ENCODE measurements at places on chromosomes 2 and 18.

DNA sequence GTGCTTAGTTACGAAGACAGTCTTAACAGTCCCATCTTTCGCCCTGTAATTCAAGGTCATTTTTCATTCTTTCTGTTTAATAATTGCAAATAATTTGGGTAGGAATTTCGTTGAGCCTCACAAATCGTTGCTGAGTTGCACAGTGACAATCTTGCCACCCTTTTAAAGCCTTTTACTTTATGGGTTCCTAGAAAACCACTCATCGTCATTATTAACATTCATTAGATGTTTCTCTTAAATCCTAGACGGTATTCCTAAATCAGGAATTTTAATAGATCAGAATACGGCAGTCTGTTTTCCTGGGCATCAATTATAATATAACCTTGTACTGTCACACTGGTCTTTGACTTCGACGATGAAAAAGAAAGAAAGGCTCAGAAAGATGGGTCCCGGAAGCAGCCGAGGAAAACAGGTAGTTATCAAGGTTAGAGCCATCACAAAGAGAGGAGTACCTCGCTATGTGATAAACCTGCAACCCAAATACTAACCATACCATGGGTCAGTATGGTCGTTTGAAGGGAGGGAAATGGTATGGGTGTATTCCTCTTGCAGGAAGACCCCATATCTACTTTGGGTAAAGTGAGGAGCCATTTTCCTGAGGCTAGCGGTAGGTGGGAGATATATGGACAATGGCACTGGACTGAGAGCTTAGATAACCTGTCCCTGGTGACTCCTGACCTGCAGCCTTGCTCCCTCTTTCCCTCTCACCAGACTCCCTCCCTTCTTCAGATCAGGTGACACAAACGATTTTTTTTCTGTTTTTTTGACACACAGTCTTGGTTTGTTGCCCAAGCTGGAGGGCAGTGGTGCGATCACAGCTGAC, 981 bp upstream of the SF3B1 start:
- no peak for DNase-seq

GRCh38 chr2:173386738-173387065, 32.0 kb downstream of the CDCA7 start:
- no peak for DNase-seq

DNA sequence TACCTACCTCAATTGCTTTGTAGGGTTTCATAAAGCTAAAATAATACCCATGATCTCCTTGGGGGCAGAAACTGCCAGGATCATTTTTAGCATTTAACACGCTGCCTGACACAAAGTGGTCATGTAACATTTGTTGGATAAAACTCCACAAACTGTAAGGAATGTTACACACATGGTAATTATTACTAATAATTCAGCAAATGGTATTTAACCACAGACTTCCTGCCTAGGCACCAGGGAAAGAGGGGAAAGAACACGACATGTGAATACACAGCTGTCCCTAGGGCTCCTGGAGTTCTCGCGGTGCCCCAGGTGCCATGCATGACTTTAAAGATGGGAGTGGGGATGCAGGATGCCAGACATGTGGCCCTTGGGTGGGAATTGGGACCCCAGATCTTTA, 43.5 kb downstream of the ASAP2 start:
- DNase-seq: no peak

DNA sequence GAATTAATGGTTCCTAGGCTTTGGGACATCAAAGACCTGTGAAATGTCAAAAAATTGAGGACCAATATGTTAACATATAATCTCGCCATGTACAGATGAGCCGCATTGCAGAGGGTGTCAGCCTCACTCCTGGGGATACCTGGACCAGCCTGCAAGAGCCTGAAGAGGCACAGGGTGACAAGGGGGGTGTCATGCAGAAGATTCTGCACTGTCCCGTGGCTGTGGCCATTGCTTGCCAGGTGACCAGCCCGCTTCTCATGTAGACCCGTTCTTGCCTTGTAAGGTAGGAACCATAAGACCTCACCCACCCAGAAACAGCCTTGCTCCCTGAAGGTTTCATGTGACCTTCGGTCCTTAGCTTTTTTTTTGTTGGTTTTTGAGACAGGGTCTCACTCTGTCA, 37.5 kb downstream of the TMEM37 start:
- DNase-seq: no peak

DNA sequence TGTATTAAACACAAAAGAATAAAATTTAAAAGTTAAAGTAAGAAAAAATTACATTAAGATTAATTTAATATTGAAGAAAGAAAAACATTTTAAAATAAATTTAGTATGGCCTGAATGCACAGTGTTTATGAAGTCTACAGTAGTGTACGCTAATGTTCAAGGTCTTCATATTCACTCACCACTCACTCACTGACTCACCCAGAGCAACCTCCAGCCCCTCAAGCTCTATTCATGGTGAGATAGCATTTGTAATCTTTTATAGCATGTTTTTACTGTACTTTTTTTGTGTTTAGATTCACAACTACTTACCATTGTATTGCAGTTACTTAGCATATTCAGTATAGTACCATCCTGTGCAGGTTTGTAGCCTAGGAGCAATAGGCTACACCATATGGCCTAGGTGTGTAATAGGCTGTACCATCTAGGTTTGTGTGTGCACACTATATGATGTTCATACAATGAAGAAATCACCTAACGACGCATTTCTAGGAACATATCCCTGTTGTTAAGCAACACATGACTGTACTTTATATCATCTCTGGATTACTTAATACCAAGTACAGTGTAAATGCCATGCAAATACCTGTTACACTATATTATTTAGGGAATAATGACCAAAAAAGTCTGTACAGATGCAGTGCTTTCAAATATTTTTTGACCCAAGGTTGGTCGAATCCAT, 144.0 kb upstream of the IL1R2 start:
- no peak for DNase-seq

DNA sequence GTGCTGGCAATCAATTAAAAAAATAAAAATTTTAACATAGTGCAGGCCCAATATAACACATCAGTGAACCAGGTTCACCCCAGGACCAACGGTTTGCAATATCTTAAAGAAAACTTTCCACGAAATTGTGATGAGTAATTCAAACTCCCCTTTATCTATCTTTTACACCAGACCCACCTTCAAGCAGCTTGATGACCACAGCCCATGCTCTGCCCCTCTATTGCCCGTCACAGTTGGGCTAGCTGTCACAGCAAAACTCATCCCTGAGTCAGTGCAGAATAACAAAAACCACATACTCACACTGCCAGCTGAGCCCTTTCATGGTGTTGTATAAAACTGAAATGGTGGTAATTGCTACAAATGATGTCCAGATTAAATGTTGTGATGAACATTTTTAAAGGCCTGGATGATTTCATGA, 112.5 kb upstream of the CREB1 start:
- no peak for DNase-seq

- DNase-seq: no peak
These were observed 86.0 kb upstream of the MAPK4 start for GRCh38 chr18:50473881-50474280.

DNA sequence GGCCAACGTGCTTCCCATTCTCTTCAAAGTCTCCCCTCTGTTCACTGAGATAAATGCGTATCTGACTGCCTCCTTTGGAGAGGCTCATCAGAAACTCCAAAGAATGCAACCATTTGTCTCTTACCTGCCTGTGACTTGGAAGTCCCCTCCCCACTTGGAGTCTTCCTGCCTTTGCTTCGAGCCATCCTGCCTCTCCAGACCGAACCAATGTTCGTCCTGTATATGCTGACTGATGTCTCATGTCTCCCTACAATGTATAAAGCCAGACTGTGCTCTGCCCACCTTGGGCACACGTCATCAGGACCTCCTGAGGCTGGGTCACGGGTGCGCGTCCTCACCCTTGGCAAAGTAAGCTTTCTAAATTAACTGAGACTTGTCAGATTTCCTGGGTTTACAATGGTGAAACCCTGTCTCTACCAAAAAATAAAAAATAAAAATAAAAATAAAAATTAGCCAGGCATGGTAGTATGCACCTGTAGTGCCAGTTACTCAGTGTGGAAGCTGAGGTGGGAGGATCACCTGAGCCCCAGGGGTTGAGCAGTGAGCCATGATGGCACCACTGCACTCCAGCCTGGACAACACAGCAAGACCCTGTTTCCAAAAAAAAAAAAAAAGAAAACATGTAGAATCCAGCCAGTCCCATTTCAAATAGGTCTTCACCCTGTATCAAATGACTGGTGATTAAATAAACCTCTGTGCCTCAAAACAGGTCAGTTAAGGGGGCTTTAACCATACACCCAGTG, 29.0 kb downstream of the HDLBP start:
- no peak for DNase-seq

GRCh38 chr18:75823471-75823870, 396.0 kb upstream of the SMIM21 start:
- no peak for DNase-seq

DNA sequence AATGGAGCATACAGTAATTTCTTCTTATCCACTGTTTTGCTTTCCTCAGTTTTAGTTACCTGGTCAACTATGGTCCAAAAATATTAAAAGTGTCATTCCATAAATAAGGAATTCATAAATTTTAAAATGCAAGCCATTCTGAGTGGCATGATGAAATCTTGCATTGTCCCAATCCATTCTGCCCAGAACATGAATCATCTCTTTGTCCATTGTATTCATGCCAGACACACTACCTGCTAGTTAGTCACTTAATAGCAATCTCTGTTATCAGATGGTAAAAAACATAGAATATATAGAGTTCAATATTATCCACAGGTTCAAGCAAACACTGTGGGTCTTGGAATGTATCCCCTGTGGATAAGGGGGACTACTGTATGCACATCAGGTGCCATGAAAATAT, 872.2 kb upstream of the NXPH2 start:
- DNase-seq: no peak

DNA sequence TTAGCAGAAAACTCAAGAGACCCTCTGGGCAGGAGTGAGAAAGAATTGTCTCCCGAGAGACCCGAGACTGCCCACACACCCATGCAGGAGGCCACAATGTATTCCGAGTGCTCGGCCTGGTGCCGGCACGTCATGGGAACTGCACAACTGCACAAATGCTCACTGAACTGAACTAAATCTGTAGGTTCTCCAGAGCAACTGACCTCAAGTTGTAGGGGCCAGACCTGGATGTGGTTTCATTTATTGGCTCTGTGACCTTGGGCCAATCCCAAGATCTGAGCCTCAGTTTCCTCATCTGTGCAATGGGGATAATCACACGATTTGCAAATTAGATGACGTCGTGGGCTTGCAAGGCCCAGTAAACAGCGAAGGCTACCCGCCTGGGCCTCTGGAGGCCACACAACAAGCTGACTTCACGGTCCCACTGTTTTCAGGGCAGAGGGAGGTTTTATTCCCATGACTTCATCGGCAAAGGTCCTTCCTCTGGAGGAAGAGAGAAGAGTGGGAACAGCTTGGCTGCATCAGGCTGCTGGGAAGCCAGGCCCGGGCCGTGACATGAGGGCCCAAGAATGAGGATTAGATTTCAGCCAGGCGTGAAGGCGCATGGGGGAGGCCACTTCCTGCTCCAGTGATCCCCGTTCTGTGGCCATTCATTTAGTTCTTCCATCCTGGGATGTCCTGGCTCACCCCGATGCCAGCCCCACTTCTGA, 3.6 kb upstream of the ERFE start:
- DNase-seq: no peak

DNA sequence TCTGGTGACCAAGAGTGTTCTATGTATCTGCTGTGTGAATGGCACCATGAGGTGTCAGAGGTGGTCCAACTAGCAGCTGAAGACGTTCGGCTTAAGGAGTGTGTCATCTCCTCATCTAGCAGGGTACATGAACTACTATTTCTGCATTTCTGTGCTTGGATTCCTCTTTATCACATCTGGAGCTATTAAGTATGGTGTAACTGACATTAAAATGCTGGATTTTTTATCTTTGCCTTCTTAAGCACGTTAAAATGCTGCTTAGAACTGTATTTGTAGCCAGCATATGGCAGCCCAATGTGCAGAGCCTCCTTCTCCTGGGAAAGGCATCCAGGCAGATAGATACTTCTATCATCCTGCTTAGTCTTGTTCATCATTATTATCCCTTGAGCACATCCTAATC, 409.3 kb upstream of the MMADHC start:
- no peak for DNase-seq

DNA sequence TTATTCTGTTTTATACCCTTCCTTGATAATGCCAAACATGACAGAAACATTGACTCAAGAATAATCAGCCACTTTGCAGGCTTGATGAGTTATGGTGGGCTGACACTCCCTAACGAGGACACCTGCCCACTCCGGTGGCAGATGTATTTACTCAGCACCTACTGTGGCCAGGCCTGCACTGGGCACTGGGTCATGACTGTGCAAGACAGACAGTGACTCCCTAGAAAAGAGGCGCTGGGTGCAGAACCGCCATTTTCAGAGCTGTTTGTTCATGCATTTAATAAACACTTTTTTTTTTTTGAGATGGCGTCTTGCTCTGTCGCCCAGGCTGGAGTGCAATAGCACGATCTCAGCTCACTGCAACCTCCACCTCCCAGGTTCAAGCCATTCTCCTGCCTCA, 32.5 kb downstream of the SNED1 start:
- DNase-seq: no peak

- no peak for DNase-seq
These were observed 254.3 kb upstream of the TNP1 start for GRCh38 chr2:217114117-217114516.

- no peak for DNase-seq
These were observed 428 bp upstream of the MAP3K20 start for GRCh38 chr2:173075056-173075780.

GRCh38 chr2:47506436-47506835, 103.5 kb downstream of the MSH2 start:
- no peak for DNase-seq

DNA sequence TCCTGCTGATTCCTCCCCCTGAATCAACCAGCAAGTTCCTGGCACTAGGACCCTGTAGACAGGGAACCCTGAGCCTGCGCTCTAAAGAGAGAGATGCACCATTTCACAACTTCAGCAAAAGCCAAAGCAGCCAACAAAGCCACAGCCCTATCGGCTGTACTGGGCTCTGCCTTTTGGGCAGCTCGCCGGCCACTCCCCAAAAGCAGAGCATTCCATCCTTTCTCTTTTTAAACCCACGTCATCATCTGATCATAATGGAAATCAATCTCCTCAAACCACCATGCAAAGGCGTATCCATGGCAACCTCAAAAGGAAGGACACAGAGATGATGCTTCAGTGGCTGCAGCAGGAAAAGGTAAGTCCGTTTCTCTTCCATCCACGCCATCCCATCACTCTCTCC, 5.3 kb upstream of the DCTN1 start:
- no peak for DNase-seq

DNA sequence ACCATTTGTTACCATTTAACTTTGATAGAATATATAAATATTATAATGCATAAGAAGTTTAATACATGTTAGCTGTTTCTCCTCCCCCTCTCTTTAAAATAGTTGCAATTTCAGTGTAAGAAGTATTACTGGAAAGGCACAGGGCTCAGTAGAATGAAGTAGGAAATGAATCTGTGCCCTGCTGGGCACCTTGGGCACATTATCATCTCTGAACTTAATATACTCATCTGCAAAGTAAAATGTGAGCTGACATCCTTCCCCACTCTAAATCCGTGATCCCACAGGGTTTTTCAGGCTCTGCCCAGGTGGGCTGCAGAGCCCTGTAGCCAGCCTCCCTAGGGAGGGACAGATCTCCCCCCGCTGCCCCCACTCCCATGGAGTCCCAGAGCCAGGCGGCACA, 56.8 kb downstream of the DPP4 start:
- DNase-seq: no peak

Measured in activated T-cell treated with anti-CD3 and anti-CD28 coated beads, Interleukin-2, amount 50 U/mL, for 48 hours (primary cell).